ENCODE measurements at places on chromosomes 16 and 17.

GRCh38 chr16:67525176-67525860 lies 3.3 kb upstream of the RIPOR1 start:
- no peak for DNase-seq

DNA sequence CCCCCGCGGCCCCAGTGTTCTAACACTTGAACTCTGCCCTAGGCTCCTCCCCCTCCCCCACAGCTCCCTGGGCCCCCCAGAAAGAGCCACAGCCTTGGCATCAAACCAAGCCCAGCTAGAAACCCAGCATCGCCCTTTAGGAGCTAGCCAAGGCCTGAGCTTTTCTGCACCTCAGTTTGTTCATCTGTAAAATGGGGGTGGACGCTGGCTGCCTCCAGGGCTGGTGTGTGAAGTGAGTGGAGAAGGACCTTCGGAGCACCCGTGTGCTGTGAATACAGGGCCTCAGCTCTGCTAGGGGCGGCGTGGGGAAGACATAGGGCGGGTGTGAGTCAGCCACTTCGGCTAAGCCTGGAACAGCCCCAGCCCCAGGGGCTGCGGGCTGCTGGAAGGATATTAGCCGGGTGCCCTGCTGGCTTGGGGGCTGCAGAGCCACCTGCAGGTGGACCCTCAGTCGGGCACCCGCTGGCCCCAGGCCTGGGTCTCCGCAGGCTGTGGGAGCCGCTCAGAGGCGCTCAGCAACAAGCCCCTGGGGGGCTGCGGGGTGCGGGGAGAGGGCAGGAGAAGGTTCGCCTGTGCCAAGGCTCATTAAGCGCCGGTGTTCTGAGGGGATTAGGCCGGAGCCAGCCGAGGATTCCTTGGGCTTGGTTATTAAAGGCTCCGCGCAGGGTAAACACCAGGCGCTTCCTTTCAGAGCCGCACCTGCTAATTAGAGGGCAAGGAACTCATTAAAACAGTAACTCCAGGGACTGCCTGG lies 217.0 kb upstream of the CIBAR2 start:
- peak; percentile 80 for DNase-seq

- DNase-seq, result no peak
Observed at GRCh38 chr17:82319619-82320062, 2.2 kb upstream of the CD7 start.

GRCh38 chr17:17180741-17181525 lies 25.2 kb downstream of the PLD6 start:
- DNase-seq, result no peak

- no peak for DNase-seq
Observed at GRCh38 chr16:4354512-4355409, 3.6 kb upstream of the PAM16 start.

GRCh38 chr16:57071831-57072582 lies 20.4 kb upstream of the CPNE2 start:
- no peak for DNase-seq

DNA sequence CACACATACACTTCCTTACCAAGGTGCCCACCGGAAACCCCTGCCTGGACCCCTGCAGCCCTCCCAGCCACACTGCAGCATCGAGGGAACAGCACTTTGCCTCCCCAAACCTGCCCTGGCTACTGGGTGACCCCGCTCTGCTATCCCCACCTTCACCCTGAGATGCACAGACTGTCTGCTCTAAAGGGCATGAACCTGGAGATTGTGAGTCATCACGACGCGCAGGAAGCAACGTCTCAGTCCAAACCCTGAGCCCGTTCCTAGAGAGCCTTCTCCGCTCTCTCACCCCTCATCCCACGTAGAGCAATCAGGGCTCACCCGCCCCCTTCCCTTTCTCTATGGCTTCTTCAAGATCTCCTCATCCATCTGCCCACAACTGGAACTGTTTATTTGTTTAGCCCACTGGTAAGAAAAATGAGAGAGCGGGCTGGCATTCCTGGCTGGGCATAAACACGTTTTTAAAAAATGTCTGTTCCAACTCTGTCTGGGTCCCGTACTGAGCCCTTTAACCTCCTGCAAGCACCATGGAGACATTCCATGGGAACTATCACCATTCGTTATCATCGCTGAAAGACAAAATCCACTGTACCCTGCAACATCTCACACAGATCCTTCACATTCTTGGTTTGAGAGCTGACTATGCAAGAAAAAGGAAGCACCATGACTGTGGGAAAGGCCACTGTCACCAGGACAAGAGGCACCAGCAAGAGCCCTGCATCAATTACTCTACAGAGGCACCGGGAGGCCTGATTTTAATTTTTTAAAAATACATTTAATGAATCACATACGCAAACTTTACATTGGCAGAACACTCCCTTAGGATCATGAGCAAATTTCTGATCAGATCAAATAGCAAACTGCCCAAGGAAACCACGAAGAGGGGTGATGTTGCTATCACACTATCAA lies 28.2 kb downstream of the ZFHX3 start:
- no peak for DNase-seq

- DNase-seq, result no peak
Observed at GRCh38 chr17:81179220-81179619, 13.2 kb upstream of the AATK start.

GRCh38 chr17:65355246-65355645 lies 206.2 kb downstream of the AXIN2 start:
- no peak for DNase-seq

DNA sequence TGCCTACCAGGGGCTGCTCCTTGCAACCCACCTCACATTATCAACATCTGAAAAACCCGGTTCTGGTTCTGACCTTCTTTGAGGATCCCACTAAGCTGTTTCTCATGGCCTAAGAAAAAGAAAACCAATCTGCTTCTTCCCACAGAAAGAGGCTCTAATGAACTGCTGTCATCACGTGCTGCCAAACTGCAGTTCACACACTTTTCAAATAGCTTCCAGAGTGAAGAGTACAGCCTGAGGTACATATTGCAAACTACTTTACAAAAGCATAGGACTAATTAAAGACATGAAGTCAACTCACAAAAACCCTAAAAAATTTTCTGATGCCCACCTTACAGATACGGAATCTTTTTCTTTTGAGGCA lies 36.7 kb downstream of the SMG6 start:
- no peak for DNase-seq

GRCh38 chr17:27494192-27495091 lies 38.2 kb downstream of the KSR1 start:
- no peak for DNase-seq

DNA sequence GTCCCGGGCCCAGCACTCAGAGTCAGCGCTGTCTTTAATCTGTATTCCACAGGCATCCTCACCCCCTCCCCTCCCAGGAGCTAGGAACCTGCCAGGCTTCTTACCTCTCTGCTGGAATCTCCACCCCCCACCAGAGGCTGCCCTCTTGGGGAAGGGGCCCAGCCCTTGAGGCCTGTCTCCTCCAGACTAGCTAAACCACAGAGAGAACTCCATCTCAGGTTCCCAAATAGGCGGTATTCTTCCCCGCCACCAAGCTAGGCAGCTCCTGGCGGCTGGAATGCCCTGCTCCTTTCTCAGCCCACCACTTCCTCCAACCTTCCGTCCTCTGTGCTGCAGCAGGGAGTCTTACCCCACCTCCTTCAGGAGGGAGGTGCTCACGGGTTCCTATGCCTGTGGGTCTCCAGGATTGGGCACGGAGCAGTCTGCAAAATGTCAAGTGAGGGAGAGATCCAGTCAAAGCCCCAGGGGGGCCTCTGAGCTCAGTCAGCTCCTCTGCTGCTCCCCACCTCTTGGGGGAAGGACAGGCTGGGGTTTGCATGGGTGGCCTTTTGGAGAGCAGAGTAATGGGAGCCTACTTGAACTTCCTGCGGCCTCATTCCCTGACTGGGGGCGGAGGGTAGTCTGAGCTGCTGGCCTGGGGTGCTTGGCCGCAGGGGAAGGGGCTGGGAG lies 55.7 kb downstream of the SREBF1 start:
- no peak for DNase-seq

GRCh38 chr16:28528463-28528867 lies 10.3 kb downstream of the NUPR1 start:
- no peak for DNase-seq

GRCh38 chr16:65309354-65309753 lies 187.5 kb upstream of the CDH11 start:
- no peak for DNase-seq

GRCh38 chr17:8614988-8615387 lies 15.5 kb downstream of the MYH10 start:
- DNase-seq, result no peak

DNA sequence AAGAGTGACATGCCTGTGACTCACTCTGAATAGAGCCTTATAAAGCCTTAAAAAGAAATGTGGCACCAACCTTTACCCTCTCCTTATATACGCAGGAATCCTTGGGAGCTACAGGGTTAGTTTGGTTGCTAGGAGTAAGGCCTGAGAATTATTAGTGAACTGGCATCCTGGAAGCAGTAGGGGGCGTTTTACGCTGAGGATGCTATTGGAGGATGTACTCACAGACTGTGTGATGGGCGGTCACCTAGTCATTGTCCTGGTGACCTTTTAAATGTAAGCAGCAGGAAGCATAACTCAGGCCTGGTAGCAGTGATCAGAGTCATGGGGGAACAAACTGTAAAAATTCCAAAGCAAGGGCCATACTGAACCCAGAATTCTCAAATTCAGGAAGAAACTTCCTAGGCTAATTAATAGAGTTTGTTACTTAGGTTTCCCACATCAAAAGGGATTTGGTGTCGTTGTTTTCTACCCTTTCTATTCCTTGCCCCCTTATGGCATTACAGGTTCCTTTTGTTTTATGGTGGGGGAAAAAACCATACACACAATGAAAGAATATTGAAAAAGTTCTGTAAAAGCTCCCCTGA lies 153.8 kb downstream of the SNX11 start:
- DNase-seq, result no peak

DNA sequence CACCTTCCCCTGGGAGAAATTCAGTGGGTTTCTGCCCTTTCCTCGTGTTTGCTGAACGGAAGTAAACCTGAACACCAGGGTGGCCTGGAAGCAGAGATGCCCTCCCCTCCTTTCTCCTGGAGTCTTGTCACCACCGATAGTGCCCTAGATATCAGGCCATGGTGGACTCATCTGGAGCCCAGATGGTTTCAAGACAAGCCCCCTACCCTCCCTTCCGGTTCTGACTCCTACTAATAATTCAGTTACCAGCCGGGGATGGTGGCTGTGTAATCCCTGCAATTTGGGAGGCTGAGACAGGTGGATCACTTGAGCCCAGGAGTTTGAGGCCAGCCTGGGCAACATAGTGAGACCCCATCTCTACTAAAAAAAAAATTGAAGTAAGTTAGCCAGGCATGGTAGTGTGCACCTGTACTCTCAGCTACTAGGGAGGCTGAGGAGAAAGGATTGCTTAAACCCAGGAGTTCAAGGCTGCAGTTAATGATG lies 2.4 kb downstream of the ZNF469 start:
- no peak for DNase-seq

DNA sequence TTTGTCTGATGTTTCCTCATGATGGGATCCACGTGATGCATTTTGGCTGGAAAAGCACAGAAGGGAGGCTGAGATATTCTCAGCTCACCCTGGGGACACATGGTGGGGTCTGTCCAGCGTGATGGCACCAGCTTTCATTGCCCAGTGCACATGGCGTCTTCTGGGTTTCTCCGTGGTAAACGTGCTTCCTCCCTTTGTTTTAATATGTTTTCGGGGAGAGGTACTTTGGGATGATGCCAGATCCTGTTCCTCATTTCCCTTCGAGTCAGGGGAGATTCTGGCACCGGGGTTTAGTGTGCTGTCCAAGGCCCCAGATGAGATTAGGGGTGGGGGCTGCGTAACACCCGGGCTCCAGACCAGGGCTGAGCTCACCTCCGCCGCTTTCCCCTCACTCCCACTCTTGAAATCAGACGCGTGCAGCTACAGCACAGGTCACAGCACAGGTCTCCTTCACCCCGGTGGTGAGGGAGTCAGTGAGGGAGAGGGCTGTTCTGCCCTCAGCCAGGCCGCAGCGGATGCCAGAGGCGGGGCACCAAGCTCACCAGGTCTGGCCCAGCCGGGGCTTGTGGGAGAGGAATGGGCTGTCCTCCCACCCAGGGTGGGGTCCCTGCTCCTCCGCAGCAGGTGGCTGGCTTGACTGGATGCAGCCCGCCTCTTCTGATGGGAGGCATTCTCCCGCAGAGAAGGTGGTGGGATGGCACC lies 33.9 kb downstream of the COX4I1 start:
- DNase-seq, result no peak

DNA sequence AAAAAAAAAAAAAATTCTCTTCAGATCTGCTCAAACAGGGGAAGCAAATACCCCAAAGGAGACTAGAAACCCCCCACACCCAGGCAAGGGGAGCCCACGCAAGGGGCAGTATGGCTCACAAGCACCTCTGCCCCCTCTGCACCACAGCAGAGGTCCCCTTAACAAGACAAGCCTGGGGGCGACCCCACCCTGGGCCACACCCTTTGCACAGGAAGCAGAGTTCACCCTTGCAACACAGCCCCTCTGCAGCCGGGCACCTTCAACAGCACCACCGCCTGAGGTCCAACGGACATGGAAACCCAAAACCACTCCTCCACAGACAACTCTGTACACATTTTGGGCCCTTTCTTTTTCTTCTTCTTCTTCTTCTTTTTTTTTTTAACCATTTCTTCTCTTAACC lies 12.8 kb downstream of the AXIN1 start:
- DNase-seq, result no peak

DNA sequence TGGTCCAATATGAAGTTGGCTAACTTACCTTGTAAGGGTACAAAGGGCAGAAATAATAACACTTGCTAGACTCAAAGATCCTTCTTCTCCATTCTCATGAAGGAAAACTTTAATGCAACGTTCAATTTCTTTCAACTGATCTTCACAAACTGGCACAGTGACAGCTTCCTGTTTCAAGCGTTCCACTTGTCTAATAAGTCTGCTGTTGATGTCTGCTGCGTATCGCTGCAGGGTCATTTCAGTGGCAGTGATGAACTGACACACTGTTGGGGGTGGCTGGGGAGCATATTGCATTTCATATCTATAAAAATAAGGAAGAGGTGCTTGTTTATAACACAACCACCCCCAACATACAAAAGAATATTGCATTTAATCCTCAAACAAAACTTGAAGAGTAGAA lies 33.5 kb upstream of the ARL6IP1 start:
- DNase-seq, result no peak

DNA sequence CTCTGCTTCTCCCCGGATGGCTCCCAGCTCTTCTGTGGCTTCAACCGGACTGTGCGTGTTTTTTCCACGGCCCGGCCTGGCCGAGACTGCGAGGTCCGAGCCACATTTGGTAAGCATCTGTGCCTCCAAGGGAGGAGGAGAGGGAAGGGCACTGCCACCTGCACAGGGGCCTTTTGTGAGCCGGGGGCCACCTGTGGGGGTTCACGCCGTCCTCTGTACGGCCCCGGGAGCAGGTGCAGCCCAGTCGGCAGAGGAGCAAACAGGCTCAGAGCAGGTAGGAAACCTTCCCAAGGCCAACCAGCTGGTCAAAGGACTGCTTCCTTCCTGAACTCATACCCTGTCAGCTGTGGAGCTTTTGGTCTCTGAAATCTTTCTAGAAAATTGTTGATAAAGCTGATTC lies 3.3 kb upstream of the EFNB3 start:
- no peak for DNase-seq

DNA sequence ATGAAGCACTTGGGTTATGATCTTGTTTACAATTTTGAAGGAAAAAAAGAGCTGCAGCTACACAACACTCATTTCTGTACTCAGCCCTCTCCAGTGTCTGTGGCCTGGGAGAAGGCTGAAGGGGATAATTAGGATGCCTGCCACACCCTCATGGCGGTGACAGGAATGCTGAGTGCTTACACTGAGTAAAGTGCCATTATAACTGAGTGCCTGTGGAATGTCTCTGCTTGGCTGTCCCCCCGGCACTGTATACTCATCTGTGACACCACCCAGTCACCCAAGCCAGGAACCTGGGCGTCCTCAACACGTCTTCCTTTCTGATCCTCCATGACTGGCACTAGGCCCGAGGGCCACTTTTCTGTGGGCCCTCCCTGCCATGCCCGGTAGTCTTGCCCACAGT lies 3.5 kb upstream of the MRPL38 start:
- no peak for DNase-seq

Data from NCI-H1436 treated with DMSO at 0.1 percent for 48 hours (cell line).